ENCODE measurements at places on chromosomes 6 and 20.

DNA sequence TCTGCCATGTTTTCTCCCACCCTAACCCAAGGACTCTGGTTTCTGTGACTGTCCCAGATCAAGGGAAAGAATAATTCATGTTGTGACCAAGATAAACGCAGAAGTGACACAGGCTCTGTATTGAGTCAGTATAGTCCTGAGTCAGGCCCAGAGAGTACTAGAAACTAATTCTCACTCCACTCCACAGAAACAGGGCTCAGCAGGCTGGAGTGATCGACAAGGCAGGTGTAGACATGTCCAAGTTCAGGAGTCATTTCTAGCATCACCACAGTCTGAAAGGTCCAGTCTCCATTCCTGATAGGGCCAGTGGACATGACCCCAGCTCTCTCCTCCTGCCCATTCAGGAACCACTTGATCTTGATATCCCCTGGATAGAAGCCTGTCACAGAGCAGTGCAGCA lies 2.7 kb downstream of the HLA-DOB start:
- no peak for DNase-seq

GRCh38 chr6:7106215-7106751 lies 1.5 kb upstream of the RREB1 start:
- peak; percentile 44 for DNase-seq

GRCh38 chr6:127367023-127367375 lies 23.6 kb upstream of the ECHDC1 start:
- DNase-seq, result peak; percentile 58

DNA sequence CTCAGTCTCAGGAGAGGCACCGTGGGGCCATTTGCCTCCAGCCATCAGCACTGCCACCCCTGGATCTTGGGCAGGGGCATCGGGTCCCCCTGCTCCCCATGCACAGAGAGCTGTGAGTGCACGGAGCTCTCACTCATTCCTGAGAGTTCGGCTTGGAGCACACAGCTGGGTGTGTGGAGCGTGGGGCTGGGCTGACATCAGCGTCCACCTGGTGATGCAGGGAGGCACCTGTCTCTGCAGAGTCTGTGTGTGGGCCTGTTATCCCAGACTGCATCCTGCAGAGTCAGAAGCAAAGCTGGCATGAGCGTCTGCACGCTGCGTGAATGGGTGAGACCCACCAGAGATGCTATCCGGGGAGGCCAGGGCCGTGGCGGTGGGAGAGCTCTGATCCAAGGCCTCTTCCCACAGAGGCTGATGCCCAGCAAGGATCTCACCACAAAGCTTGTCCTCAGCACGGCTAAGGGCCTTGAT lies 248.8 kb upstream of the AFDN start:
- DNase-seq, result no peak

DNA sequence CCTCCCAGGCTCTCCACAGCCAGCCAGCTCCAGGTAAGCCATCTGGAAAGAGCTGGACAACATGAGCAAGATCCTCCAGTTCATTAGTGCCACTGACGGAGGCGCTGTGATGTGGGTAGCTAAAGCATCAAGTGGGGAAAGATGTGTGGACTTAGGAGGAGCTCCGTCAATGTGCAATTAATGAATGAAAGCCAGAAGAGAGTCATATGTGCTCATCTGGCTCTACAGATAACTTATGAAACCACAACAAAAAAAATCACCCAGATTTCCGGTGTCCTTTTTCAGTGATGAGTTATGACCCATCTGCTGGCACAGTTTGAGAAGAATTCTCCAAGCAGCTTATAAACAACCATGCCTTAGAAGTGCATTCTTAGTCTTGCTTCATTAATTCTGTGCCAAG lies 311.7 kb upstream of the PLCB4 start:
- peak; percentile 72 for DNase-seq

GRCh38 chr6:42230345-42231321 lies 13.0 kb upstream of the MRPS10 start:
- peak; percentile 23 for DNase-seq

DNA sequence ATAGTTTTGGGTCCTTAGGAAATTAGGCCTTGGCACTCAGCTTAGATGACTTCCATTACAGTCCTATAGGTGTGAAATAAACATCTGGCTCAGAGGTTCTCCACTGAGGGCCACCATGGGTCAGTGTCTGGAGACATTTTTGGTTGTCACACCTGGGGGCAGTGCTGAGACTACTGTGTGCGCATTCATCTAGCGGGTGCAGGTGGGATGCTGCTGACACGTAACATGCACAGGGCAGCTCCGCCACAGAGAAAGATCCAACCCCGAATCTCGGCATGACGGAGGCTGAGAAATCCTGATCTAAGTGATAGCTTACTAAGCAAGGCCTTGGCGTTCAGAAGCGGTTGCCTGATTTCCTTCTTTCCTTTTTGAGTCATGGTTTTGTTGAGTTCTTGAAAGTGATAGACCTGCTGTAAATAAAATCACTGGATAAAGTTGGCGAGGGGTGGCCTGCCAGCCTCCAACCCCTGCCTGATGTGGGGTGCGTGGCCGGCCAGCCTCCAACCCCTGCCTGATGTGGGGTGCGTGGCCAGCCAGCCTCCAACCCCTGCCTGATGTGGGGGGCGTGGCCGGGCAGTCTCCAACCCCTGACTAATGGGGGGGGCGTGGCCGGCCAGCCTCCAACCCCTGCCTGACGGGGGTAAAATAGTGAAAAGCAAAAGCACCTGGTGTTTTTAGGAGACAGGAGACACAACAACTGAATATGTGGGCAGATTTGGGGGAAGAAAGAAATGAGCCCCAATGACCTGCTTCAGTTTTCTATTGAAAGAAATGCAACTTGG lies 158.1 kb downstream of the CDH26 start:
- DNase-seq, result no peak

- no peak for DNase-seq
Observed at GRCh38 chr6:28334286-28335039, 1.5 kb downstream of the ZSCAN31 start.

DNA sequence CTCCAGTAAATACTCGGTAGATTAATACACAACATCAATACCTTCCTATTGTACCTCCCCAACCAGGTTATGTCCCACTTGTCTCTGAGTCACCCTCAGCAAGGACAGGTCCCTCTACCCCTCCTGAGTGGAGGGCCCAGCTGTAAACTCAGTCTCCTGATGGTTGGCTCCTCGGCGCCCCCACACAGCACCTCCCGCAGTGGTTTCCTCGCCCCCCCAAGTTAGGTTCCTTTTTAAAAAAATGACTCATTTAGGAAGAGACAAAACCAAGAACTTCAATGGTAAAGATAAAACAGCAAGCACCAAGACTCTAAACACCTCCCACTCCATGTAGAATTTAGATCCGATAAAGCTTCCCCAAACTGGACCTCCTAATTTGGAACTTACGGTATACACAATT lies 83.5 kb downstream of the TRERF1 start:
- DNase-seq, result no peak

DNA sequence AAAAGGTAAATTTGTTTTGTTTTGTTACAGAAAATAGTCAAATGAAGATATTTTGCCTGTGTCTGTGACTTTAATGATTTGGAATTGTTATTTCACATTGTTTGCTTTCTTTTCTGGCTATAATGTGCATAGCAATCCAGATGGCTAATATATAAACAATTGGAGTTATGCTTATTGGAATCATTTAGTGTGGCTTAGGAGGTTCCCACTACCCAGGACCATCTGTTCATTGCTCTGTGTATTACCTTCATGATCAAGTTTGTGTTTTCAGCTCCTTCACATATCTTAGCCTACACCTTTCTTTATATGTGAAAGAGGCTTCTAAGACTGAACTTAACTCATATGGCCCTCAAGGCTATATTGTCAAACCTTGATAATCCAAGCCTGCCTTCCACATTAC lies 232.9 kb downstream of the BCKDHB start:
- no peak for DNase-seq

DNA sequence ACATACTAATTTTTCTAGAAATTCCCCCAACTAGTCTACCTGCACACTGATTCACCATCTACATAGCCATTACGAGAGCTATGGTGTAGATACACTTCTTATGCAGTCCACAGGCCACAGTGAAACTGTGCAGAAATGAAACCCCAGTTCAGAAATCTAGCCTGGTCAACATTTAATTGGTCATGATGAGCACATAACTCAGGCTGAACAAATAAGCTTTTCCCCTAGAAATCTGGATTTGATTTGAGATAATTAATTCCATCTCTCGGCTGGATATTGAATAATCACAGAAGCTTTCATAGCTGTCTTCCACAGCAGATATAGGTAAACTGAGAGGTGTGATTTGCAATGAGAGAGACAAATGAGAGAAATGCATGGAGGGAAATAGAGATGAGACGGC lies 22.6 kb upstream of the TINAG start:
- no peak for DNase-seq

- peak; percentile 54 for DNase-seq
Observed at GRCh38 chr6:4973982-4974745, 29.7 kb downstream of the RPP40 start.

- DNase-seq, result no peak
Observed at GRCh38 chr6:114428341-114428740, 85.5 kb upstream of the HS3ST5 start.

- DNase-seq, result peak; percentile 86
Observed at GRCh38 chr20:63873477-63873971, 8.5 kb downstream of the TPD52L2 start.

DNA sequence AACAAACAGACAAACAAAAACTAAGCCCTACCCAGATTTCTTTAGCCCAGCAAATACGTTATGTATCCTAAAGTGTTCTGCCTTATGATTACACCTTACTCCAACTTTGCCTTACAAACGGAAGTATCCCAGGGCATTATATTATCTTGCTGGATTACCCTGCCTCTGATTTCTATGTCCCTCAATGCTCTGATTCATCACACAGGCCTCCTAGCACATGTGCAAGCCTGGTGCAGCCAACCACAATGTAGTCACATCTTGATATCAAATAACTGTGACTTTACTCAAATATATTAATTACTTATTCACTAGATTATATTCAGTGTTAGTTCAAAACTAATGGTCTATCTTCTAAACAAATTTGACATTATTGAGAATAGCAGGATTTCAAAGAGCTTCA lies 598.6 kb downstream of the TBC1D32 start:
- DNase-seq, result peak; percentile 10

GRCh38 chr20:50561379-50562078 lies 51.3 kb downstream of the PTPN1 start:
- peak; percentile 95 for DNase-seq

- DNase-seq, result peak; percentile 92
Observed at GRCh38 chr6:149012040-149012545, 265.3 kb downstream of the UST start.

- DNase-seq, result no peak
Observed at GRCh38 chr6:83708970-83709747, at the start of gene SNAP91. SNAP91 (minus strand) TSS chr6:83709101; CDS start chr6:83707927, 1,174 bp downstream.

DNA sequence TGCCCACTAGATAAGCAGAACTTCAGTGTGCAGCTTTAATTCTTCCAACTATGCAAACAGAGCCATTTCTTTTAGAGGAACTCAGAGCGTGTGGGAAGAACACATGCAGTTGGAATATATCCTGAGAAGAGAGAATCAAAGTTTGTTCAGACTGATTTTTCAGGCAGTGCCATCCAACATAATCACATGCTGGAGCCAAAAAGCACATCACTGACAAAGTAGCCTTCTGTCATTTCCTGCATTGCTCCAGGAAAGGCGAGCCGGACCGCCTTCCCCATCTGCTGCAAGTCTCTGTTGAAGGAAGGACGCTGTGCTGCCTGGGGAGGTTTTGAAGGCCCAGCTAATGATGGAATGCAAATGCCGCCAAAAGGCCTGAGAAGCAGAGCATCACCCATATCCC lies 98.4 kb downstream of the DOK5 start:
- DNase-seq, result peak; percentile 58

- no peak for DNase-seq
Observed at GRCh38 chr6:167452338-167453081, 127.6 kb downstream of the TTLL2 start.

DNA sequence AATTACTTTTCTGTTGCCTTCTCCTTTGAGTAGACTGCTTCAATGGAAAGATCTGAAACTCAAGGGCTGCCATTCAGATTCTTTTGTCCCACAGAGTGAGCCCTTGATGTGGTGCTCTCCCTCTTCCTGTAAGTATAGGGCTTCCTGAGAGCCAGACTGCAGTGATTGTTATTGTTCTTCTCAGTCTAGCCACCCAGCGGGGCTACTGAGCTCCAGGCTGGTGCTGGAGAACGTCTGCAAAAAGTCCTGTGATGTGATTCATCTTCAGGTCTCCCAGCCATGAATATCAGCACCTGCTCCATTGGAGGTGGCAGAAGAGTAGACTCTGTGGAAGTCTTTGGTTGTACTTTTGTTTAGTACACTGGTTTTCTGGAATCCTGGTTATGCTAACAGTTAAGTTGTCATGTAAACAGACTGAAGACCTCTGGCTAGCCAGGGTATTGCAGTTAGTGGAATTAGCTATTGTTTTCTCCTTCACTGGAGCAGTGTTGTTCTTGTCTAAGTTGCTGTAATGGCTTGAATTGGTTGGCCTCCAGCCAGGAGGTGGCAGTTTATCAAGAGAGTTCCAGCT lies 240.9 kb downstream of the COL12A1 start:
- no peak for DNase-seq

DNA sequence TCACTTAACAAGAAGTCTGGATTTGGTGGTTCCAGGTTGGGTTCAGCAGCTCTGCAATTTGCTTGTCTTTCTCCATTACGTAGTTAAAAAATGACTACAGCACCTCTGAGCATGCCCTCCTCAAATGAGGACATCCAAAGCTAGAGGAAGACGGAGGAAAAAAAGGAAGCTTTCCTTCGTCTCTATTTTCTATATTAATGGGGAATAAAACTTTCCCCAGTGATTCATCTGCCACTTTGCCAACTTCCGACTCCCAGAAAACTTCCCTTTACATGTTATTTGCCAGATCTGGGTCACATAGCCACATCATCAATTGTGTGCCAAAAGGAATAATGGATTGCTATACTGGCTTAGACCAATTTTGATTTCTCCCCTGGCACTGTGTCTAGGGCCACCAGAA lies 69.5 kb downstream of the ZFAND3 start:
- no peak for DNase-seq

DNA sequence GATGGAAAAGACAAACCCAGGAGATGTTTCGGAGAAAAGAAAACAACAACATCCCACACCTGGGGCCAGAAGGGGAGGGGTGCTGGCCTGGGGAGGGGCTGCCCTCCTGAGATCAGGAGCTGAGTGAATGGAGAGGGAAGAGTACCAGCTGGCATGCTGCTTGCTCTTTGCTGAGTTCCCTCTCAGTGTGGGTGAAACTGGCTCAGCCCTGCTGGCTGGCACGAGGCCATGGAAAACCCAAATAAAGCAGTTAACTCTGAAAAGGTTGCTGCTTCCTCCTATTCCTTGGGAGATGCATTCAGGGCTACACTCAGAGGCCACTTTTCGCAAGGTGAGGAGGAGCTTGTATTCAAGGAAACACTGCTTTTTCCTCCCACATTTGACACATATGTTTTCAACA lies 8.0 kb upstream of the KCNK16 start:
- DNase-seq, result no peak

DNA sequence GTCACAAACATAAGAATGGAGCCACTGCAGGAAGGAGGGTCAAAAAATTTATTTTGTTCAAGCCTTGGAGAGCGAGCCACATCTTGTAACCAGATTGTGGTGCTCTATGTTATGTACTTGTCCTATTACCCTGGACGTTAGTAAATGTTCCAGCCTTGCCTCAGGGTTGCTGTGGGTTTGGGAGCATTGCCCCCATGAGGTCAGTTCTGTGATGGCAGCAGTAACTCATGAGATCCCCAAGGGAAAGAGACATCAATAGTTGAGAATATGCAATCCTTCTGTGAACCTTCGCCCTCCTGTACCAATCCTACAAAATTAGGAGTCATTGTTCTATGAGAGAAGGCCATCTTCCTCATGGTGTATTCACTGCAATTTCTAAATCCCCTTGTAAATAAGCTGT lies 16.4 kb upstream of the CFAP206 start:
- peak; percentile 48 for DNase-seq

GRCh38 chr6:157093536-157093935 lies 229.8 kb downstream of the TMEM242 start:
- DNase-seq, result no peak
